ENCODE measurements at places on chromosomes 5 and 9. TPM values are rescaled to one million over a fixed set of nuclear protein-coding genes. Genes with fewer than 3 reads are reported as not detected.

- H3K27me3 ChIP-seq: no peaks in the 10 kb centered on the region
- no peaks in the 10 kb centered on the region for H3K4me1 ChIP-seq
- DNase-seq: no peak
- no peak overlapping the region for H3K27ac ChIP-seq
- no peaks in the 10 kb centered on the region for H3K36me3 ChIP-seq
- no peak overlapping the region for H3K4me3 ChIP-seq
These were observed 12.5 kb downstream of the MAPKAP1 start for GRCh38 chr9:125694478-125694877.

DNA sequence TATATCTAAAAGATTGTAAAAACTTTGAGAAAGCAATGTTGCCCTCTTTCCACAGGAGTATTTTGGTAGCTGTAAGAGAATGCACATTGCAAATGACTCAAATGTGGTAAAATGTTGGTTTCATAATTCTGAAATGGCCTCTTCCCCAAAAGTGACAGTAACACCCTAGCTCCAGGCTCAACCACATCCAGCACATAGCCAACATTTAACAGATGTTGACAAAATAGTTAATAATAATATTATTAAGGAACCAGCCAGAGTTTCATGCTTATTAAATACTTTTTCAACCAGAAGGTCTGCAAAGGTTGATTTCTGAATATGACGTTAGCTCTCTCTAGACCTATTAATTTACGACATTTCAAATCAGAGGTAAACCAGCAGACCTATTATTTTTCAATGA lies 1.3 kb downstream of the ANXA1 start:
- H3K36me3 ChIP-seq: no peaks in the 10 kb centered on the region
- peaks cover 14% of the 10 kb centered on the region for H3K4me1 ChIP-seq
- H3K27me3 ChIP-seq: no peaks in the 10 kb centered on the region

Gene PSMB7
- total RNA-seq: 177 TPM

- H3K36me3 ChIP-seq: no peaks in the 10 kb centered on the region
- no peak for DNase-seq
- peaks cover 69% of the 10 kb centered on the region for H3K27me3 ChIP-seq
- H3K4me3 ChIP-seq: no peak overlapping the region
- H3K27ac ChIP-seq: no peak overlapping the region
These were observed 1.3 kb upstream of the LHX2 start for GRCh38 chr9:124010303-124010664.

DNA sequence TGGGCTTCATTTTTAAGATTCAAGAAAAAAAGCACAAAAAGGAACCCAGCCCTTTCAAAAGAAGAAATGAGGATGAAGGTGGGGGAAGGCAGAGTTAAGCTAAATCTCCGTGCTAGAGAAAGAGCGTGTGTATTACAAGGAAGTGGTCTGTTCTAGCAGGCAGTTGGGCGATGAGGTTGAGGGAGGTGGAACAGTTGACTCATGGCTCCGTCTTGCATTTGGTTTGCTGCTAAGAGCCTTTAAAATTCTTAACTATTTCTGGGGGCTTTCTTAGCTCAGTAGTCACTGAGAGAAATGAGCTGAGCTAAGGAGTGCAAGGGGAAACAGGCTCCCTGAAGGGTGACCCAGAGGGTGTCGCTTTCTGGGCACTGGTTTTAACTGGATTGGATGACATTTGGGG lies 117.4 kb downstream of the GCNT1 start:
- no peak overlapping the region for H3K27ac ChIP-seq
- H3K27me3 ChIP-seq: no peaks in the 10 kb centered on the region
- peaks cover 9% of the 10 kb centered on the region for H3K4me1 ChIP-seq
- H3K36me3 ChIP-seq: no peaks in the 10 kb centered on the region

- no peak overlapping the region for H3K27ac ChIP-seq
- DNase-seq: no peak
- no peaks in the 10 kb centered on the region for H3K27me3 ChIP-seq
- no peak overlapping the region for H3K4me3 ChIP-seq
These were observed 5.7 kb downstream of the DCAF10 start for GRCh38 chr9:37806271-37806670.

DNA sequence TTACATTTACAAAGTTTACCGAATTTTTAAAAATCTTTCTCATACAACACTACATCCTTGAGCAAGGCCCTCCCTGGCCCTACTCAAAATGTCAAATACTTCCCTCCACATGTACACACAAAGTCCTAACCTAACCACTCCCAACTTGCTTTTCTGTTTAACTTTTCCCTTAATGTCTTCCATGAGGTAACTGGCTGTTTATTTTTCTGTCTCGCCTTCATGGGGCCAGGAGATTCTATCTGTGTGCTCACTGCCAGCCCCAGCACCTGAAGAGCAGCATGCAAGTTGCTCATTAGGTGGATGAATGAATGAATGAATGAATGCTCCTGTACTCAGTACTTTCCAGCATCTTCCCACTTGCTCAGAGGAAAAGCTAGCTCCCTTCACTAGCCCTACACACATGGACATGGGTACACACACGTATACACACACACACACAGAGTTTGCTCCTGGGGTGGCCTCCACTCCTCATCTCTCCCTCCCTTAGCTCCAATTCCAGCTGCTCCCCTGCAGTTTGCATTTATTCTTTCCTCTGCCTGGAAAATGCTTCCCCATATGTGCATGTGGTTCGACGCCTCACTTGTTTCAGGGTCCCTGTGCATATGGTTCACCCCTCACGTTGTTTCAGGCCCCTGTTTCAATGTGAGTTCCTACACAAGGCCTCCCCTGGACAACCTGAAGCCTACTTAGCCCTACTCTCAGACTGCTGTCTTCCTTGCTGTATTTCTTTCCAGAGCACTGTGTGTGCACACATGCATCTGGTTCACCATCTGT lies 165.2 kb downstream of the ROR2 start:
- H3K4me1 ChIP-seq: no peaks in the 10 kb centered on the region
- DNase-seq: no peak
- H3K27me3 ChIP-seq: peaks cover 10% of the 10 kb centered on the region
- no peak overlapping the region for H3K4me3 ChIP-seq

DNA sequence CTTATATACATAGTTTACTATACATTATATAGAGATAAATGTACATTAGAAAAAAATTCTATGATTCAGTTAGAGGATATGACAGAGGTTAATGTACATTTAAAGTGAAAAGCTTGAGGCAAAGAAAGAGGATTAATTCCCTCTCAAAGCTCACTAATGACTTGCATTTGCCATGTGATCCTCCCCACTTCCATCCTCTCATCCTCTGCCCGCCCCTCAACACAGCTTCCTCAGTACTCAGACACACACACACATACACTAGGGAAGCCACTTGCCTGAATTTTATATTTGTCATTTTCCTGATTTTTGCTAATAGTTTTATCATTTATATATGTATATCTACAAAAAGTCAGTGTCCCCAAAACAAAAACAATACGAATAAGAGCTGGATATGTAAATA lies 764.5 kb downstream of the EFNA5 start:
- no peaks in the 10 kb centered on the region for H3K4me1 ChIP-seq
- H3K27ac ChIP-seq: no peak overlapping the region
- no peak for DNase-seq
- no peaks in the 10 kb centered on the region for H3K27me3 ChIP-seq

Gene PCDHB14
- 2.0 TPM for total RNA-seq

GRCh38 chr5:149666212-149666852 lies 63.8 kb upstream of the PPARGC1B start:
- DNase-seq: no peak
- no peaks in the 10 kb centered on the region for H3K36me3 ChIP-seq
- no peak overlapping the region for H3K4me3 ChIP-seq
- no peaks in the 10 kb centered on the region for H3K27me3 ChIP-seq

DNA sequence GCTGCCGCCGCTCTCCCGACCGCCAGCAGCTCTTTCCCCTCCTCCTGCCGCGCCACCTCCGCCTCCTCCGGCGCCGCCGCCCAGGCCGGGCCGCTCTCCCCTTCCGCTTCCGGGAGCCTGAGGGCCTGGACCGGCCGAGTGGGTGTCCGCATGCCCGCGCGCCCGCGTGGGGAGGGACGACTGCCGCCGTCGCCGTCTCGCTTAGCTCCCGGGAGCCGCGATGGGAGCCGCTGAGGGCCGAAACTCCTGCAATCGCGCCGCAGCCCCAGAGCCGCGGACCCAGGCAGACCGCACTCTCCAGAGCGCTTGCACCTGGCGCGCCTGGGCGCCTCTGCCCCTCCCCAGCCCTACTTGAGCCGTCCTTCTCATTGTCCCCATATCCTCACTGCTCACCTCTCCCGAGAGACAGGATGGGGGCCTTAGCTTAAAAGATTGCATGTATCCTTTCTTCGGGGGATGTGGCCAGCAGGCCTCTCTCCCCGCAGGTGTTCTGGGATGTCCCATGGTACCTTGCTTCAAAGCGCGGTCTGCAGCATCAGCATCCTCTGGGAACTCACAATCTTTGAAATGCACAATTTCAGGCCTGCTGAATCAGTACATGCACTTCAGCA lies at the start of gene ZDHHC21:
ZDHHC21 (minus strand) TSS at position 182 of the 611 bp plus-strand sequence. CDS start 19,092 bp downstream, outside the sequence.
- peaks cover 9% of the 10 kb centered on the region for H3K4me1 ChIP-seq
- no peak for DNase-seq
- H3K4me3 ChIP-seq: peak within 1 kb of the TSS; percentile 86
- no peaks in the 10 kb centered on the region for H3K36me3 ChIP-seq

DNA sequence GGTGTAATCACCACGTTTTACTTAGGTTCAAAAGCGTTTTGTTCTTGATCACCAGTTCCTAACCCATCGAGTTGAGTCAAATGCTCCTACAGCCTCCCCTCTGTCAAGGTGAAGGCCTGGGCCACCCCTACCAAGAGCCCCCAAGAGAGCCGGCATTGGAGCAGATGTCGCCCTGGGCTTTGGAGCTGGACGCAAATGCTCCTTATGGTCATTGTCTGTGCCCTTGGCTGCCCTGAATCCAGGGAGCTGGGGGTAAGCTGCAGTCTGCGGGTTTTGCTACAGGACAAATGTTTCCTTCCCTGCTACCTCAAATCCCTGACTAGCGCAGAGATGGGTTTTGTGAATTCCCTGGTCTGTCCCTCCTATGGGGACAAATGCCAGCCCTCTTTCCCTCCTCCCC lies 4.9 kb downstream of the RNF183 start:
- H3K4me1 ChIP-seq: peaks cover 10% of the 10 kb centered on the region
- H3K36me3 ChIP-seq: no peaks in the 10 kb centered on the region
- H3K27me3 ChIP-seq: no peaks in the 10 kb centered on the region
- no peak overlapping the region for H3K27ac ChIP-seq
- H3K4me3 ChIP-seq: no peak overlapping the region

DNA sequence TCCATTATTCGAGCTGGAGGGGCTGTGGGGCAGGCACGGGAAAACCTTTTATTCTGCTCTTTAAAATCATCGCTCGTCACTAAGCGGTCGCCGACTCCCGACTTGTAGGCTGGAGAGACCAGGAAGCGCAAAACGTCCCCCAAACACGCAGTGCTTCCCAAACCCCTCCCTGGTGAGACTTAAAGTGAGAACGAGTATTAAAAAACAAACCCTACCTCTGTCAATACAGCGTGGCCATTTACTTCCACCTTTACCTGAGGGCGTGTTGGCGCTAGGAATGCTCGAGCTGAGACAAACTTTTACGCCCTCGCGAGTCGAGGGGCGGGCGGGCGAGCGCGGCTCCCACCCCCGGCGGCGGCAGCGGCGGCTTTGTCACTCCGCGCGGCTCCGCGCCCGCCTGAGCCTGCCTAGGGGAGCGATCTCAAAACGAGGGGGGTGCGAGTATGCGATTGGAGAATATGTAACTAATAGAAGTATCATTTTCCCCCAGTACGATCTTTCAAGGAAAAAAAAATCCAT lies at the start of gene NR2F1-AS1:
NR2F1-AS1 (minus strand) TSS at position 293 of the 519 bp plus-strand sequence.
- H3K36me3 ChIP-seq: no peaks in the 10 kb centered on the region
- DNase-seq: no peak
- peak within 1 kb of the TSS; percentile 60 for H3K4me3 ChIP-seq
- H3K4me1 ChIP-seq: peaks cover 14% of the 10 kb centered on the region

All from esophagus squamous epithelium (tissue), 5 donors.